ENCODE measurements at places on chromosomes 4 and X.
A peak's percentile ranks its signal among the peaks of the same experiment; 100 is the strongest.

DNA sequence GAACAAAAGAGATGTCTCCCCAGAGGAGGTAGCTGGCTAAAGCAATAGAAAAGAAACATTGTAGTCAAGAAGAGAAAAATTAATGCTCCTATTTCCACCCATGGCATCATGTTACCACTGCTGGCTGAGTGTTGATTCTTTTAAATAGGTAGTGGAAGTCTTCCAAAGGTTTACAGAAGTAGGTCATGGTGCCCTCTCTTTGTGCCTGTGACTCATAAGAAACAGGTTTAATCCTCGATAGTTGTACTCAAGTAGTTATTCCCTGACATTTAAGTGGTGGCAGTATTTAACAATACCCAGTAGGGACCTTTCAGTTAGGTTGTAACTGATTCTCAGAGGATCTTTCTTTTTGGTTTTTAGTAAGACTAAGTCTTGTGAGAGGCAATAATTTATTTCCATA is 247.8 kb downstream of the TEX13A start:
- no peak for DNase-seq

DNA sequence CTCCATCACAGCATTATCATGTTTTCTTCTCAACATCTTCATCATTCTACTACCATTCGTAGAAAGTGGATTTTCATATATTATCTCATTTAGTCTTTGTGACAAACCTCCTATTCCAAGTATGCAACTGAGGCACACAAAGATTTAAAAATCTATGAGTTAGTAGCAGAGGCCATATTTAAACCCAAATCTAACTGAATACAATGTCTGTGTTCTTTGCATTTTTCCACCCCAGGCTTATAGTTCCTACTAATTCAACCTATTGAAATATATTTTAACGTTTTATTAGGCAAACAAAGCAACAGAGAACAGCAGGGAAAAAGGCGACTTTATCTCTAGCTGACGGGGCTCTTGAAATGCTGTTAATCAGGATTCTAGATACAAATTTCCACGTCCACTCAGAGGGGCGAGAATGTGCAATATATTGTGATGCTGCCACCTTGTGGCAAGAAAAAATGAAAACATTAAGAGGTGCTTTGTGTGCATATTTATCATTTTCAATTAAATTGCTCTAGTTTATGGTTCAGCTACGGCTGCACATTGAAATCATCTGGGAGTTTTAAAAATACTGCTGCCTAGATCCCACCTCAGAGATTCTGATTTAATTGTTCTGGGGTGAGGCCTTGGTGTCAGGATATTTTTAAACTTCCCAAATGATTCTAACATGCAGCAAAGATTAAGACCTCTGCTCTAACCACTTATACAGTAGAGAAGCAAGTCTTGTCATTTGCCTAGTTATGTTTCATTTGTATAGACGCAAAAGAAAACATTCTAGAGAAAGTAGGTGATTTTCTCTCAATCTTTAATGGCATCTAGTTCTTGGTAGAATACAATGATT is 315.9 kb downstream of the MAPK10 start:
- DNase-seq = no peak

GRCh38 chr4:81304871-81305270 is 89.8 kb upstream of the PRKG2 start:
- DNase-seq = no peak

GRCh38 chr4:153809916-153810810 is 21.3 kb upstream of the SFRP2 start:
- DNase-seq = no peak

DNA sequence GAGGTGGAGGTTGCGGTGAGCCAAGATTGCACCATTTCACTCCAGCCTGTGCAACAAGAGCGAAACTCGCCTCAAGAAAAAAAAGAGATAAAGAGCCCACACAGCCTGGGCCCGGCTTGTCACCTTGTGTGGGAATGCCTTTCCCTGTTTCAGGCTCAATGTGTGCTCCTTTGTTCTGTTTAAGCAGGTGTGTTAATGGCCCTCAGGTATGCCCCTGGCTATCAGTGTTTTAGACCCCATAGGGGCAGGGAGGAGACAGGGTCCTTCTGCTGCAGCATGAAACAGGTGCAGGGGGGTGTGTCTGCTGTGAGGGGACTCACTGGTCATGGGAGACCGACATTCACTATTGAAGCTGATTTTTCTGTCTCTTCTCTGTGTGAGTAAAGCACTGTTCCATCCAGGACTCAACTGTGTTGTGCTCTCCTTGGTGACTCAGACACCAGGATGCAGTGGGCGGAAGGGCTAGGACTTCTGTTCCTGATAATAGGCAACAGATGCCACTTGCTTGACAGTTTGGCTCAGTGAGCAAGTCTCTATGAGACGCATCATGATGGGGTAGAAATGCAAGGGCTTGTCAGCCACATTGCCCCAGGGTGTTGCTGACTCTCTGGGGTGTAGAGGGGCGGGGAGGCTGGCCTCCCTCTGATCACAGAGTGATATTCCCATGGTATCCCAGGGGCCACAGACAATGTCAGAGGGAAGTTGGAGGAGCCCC is 15.6 kb upstream of the LAP3 start:
- no peak for DNase-seq

DNA sequence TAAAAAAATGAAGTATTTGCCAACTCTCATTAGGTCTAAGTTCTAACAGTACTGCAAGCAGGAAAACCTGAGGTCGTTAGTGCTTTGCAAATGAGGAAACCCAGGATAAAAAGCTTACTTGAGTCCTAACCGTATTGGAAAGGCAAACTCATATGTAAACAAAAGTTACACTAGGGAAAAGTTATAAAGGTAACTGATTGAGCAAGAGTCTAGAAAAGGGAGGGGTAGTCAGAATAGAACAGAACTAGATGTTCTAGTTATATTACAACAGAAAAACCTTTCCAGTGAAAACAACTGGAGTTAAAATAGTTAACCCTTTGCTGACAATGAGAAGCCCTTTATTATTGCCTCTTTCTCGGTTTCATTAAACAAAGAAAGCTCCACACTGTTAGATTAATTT is 66.4 kb upstream of the MAOA start:
- DNase-seq = no peak

DNA sequence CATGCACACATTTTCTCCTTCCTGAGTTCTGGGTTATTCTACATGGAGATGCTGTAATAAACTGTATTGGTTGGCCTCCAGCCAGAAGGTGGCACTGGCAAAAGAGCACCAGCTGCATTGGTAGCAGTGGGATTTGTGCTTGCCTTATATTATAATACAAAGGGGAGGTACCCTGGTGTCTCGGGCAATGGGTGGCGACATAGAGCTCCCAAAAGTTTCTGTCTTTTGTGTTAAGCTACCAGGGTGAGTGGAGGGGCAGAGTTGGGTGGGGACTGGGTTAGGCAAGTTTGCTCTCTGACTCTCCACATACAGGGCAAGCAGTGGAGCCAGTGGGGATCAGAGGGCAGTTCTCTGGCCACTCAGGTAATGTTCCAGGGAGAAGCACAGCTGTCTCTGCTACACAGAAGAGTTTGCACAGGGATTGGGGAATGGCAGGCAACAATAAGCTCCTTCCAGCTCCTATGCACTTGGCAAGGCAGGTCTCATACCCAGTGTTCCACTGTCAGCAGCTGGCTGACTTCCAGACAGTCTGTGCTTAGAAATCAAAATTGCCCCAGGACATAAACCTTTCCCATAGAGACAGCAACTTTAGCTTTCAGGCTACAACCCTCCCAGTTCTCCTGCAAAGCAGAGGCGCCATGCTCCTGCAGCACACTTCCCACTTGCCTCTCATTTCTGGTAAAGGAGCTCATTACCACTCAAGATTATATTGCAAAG is 463.9 kb upstream of the PCDH7 start:
- no peak for DNase-seq

GRCh38 chr4:10706236-10706635 is 21.7 kb upstream of the CLNK start:
- DNase-seq = no peak

DNA sequence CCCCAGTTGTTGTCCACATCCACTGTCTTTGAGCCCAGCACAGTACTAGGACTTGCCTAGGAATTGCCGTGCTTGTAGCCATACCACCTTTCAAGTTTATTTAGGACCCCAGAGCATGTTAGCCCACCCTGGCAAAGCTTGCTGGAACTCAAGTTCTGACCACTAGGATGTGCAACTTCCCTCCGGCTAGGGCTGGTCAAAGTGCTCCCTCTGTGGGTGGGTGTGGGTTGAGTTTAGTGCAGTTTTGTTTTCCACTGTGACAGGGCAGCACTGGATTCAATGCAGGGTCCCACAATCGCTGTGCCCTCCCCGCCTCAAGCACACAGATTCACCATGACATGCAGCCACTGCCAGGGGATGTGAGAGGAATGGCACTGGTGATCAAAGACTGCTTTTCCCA is 96.0 kb downstream of the RASGEF1B start:
- no peak for DNase-seq

DNA sequence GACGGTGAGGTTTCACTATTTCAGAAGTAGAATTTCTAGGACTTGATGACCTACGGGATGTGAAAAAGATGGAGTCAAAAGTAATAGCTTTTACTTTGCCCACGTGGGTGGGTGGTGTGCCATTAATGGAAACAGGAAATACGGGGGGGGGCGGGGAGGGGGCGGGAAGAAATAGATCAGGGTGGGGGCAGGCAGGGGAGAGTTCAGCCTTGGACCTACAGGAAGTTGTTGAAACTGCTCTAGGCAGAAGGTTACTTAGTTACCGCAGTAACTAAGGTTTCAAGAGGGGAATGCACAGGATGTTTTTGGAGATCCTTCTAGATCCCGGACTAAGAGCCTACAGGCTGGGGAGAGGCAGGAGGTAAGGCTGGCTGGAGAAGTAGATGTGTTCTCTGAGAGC is 3.6 kb upstream of the FHL1 start:
- DNase-seq = no peak

GRCh38 chr4:21552455-21552854 is 396.1 kb downstream of the KCNIP4 start:
- no peak for DNase-seq

GRCh38 chr4:147732518-147733235 is 789 bp downstream of the ARHGAP10 start:
- peak; percentile 29 for DNase-seq

GRCh38 chr4:38306482-38307071 is 346.4 kb downstream of the PTTG2 start:
- no peak for DNase-seq

- no peak for DNase-seq
Measured at GRCh38 chr4:23590431-23590830, 299.4 kb downstream of the PPARGC1A start.

GRCh38 chr4:5774416-5775036 is 63.5 kb downstream of the EVC start:
- DNase-seq = no peak

GRCh38 chrX:68292471-68292870 is 140.8 kb downstream of the OPHN1 start:
- no peak for DNase-seq

All from progenitor cell of endocrine pancreas (in vitro differentiated cells).